ENCODE measurements at places on chromosomes 2 and 18.

- no peak for DNase-seq
Measured at GRCh38 chr2:237309011-237309410, 105.0 kb downstream of the COL6A3 start.

- no peak for DNase-seq
Measured at GRCh38 chr2:118223992-118224894, 136.0 kb downstream of the INSIG2 start.

DNA sequence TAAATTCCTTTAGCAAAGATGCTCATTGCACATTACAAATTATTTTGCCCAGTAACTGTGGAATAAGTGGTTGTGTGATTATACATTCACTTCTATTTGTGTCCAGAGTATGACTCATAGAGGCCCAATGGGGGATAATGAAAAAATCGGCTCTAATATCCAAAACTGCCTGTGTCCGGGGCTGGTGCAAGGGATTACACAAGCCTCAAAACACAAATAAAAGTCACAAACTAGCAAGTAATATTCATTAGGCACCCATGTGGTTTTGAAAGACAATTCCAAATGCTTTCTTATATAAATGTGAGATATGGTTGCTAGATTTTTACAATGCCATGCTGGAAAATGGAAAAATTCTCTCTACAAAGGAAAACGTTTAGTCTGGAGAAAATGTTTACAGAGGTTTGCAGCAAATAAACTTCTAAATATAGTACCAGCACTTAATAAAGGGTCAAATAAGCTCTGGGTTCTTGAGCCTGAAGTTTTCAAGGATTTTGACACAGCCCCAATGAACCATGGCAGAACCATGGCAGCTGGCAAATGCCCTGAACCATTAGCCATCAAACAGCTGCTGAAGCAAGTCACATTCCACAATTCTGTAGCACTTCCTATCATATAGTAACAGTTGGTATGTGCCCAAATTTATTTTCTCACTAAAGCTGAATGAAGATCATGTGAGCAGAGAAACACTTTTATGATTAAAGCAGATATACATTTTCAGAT, 40.5 kb downstream of the IRS1 start:
- DNase-seq: no peak

GRCh38 chr18:8812631-8813030, 107.3 kb downstream of the MTCL1 start:
- DNase-seq: no peak

- no peak for DNase-seq
Measured at GRCh38 chr2:18441583-18441982, 118.9 kb downstream of the RDH14 start.

- no peak for DNase-seq
Measured at GRCh38 chr2:152609154-152609553, 108.1 kb downstream of the PRPF40A start.

DNA sequence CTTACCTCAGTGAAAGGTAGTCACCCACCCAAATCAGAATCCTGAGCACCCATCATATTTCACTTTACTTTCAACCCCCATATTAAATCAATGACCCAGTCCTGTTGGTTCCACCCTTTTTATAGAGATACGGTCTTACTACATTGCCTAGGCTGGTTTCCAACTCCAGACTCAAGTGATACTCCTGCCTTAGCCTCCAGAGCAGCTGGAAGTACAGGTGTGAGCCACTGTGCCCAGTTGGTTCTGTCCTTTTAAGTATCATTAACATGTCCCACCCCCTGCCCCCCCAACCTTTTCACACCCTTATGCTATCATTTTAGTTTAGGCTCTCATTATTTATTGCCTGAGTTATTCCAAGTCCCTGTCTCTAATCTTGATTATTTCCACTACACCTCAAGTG, 28.7 kb downstream of the MSH6 start:
- no peak for DNase-seq

GRCh38 chr2:45690231-45690630, 38.8 kb downstream of the PRKCE start:
- DNase-seq: no peak

DNA sequence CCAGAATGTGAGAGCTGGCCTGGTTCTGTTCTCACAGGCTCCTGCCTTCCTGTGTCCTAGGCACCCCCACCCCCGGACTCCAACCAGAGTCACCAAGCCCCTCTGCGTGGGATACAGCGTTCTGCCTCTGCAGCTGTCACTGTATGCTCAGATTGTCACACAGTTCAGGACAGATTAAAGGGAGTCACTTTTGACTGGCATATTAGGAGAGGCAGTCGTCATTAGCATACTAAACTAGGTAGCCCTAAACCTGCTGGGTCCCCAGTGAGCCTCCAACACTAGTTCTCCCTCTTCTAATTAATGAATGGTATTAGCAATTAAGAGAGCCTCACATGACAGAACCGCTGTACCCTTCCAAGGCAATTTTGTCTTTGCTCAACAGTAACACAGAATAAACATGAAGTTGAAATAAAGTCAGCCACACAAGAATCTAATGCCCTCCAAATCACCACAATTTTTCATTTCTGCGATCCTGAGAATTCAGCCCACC, 340.2 kb downstream of the CMPK2 start:
- no peak for DNase-seq

DNA sequence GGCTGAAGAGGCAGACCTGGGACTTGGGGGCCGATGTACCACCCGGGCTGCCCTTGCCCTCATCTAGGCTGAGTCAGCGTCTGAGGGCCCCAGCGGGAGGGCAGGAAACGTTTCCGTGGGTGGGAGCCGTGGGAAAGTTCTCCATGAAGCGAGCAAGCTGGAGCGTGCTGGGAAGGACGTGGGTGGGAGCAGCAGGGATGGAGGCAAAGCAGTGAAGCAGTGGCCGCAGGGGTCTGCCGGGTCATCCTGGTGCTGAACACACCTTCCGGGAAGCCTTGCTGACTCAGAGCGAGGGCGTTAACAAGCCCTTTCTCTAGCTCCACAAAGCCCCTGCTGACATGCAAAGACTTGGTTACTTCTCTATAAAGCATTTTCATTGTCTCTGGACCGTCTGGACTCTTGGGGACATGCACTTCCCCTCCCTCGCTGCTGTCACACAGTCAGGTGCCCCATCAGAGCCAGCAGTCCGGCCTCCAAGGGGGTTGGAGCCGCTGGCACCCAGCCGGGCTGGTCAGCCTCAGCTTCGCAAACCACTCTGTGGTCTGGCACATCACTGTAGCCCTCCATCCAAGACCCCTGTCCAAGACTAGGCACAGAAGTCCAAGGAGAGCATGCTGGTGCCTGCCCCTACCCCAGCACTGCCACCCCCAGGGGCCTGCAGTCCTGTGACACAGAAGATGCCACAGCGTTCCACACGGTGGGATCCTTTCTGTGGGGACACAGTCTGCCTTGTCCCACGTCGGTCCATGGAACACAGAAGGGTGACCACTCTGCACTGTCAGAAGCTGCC, 115.1 kb upstream of the GPC1 start:
- DNase-seq: no peak

DNA sequence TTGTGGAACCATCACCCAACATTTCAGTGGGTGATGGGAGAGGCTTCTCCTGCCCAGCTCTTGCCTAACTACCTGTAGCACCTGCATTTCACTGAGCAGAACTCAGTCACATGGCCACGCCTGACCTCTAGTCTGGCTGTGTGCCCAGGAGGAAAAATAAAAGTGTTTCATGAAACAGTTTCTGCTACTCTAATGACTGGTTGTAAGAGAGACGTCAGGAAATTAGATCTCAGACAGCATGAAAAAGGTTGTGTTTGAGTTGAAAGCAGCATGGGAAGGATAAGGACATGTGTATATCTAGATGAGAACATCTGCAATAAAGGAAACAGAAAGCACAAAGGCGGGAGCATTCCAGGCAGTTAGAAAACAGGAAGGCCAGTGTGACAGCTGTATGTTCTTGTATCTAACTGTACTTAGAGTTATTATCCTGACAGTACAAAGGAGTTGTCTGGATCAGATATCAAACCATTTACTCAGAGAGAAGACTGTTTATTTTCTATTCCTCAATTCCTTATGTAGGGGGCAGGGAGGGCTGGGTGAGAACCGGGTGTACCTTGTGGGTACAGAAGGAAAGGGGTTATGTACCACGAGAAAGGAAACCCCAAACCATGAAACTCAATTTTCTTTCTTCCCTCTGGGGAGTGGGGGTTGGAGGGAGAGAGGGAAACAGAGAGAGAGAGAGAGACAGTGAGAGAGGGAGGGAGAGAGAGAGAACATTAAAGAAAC, 307.4 kb upstream of the VWC2L start:
- DNase-seq: no peak

GRCh38 chr2:152418688-152419087, 83.7 kb downstream of the FMNL2 start:
- DNase-seq: no peak

DNA sequence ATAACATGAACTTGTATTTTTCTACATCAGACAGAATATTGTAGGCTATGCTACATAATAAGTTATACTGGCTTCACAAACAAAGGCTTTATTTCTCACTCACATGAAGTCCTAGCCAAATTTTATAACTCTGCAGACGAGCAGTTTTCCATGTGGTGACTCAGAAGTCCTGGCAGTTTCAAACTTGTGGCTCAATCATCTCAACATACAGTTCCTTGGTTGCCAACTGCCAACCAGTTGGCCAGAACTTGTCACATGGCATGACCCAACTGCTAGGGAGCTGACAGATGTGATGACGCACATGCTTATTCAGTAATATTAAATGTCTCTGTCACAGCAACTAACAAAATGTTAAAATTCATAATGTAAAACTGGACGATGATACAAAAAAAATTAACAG, 63.8 kb upstream of the ZC3H15 start:
- no peak for DNase-seq

DNA sequence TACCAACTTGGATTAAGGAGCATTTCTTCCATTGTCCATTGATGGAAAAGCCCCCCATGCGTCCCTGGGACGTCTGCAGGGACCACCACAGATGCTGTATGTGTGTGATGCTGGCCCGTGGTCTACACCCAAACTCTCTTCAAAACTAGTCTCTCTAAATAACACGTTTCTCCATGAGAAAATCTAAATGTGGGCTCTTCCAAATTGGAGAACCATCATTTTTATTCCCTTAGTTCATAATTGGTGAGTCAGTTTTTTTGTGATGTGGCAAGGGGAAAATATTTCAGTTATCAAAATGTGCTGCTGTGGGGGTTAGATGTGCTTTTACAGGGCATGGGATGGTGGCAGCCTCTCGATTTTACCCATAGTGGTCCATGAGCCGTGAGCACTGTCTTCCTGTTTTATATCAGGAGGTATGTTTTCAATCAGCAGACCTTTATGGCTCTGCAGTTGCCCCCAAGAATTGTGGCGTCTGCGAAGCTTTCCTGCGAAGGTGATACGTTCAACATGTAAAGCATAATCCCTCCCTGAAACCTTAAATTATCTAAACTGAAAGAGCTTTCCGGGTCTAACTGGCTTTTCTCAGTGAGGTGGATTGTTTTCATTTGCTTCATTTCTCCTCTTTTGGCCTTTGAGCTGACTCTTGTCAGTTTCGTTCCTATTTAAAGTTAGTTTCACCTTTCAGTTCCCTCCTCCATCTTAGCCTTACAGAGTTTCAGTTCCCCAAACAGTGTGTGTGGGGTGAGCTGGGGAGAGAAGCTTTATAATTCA, 78.4 kb downstream of the SETBP1 start:
- no peak for DNase-seq

GRCh38 chr2:118969734-118970395, 27.9 kb downstream of the MARCO start:
- no peak for DNase-seq

- DNase-seq: no peak
Measured at GRCh38 chr2:217035967-217036366, 176.1 kb upstream of the TNP1 start.

DNA sequence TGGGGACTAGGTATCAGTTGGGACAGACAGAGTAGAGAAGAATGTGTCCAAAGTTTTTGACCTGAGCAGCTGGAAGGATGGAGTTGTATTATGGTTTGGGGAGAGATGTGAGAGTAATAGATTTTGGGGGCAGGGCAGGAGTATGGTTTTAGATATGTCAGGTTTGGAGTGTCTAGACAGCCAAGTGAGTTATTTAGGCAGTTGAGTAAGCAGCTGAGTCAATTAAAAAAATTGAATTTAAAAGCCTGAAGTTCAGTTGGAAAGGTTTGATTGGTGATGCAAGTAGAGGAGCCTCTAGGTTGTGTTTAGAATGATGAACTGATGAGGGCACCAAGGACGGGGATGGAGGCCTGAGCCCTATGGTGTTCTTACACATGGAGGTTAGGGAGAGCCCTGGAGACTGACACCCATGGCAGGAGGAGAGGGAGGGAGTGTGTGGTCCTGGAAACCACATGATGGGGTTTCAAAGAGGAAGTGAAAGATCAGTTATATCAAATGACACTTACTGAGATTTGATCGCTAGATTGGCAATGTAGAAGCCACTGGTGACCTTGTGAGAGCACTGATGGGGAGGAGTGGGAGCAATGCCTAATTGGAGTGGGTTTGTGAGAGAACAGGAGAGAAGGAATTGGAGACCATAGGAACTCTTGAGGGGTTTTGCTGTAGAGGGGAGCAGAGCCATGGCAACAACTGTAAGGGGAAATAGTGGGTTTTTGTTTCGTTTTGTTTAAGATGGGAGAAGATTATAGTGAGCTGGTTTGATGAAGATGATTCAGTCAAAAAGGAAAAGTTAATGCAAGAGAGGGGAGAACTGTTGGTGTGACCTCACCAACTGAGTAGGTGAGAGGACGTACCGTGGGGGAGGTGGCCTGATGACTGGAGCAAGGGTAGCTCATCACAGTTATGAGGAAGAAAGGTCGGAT, 10.3 kb downstream of the ITGA6 start:
- no peak for DNase-seq

DNA sequence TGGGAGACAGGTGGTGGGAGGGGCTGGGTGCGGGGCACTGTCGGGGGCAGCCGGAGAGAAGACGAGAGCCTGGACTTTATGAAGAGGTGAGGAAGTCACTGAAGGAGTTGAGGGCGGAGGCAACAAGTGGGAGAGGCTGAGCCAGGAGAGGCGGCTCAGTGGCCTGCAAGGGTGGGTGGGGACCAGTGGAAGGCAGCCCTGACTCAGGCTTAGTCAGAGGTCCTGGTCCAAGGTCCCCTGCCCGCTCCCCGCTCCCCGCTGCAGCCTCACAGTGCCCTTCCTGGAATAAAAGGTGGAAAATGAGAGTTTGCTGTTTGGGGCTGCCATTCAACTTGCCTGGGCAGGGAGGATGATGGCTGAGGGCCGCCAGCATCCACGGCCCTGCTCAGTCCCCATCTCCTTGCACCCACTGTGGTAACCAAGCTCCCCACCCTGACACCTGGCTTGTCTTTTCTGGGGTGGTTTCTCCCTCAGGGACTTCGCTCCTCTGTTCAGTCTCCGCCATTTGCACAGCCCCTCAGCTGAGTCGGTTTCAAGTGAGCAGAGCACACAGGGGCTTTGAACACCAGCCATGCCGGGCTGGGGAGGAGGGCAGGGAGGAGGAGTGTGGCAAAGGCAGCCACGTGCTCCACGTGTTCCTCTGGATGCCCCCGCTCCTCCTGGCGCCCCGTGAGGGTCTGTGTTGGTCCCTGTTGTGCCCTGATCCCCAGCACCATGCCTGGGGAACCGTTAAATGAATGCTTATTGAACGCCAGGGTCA, 13.7 kb upstream of the RALB start:
- no peak for DNase-seq

DNA sequence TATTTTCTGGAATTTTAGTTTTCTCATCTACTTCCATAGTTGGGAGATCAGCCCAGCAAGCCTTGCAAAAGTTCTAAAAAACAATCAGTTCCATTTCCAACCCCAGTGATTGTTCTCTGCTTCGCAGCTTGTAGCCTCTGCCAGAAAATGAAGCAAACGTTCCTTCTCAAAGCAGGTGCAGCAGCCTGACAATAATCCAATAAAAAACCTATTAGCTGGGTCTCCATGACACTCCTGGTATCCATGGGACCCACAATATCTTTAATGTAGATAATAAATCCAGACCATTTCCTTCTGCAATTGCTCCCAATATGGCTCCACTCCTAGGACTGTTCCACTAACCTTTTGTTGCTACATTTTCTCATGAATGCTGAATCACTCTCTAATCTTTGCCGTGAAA, 140.8 kb upstream of the SETBP1 start:
- DNase-seq: no peak

All from esophagus squamous epithelium (tissue), 5 donors.